ENCODE measurements at places on chromosomes 4 and X. TPM values are rescaled to one million over a fixed set of nuclear protein-coding genes. Genes with fewer than 3 reads are reported as not detected.

EBP gene
- total RNA-seq = 74.6 TPM

COL25A1 gene
- total RNA-seq = 2.0 TPM

LPAR4 gene
- total RNA-seq = 49.1 TPM

NUP62CL gene
- total RNA-seq = 9.8 TPM

SLC4A4 gene
- not detected for total RNA-seq

LUZP4 gene
- total RNA-seq = not detected

CT45A1 gene
- not detected for total RNA-seq

KLHL4 gene
- 0.22 TPM for total RNA-seq

F8A1 gene
- 5.5 TPM for total RNA-seq

TMPRSS11F gene
- not detected for total RNA-seq

SYTL4 gene
- total RNA-seq = 0.39 TPM

TLR6 gene
- 0.07 TPM for total RNA-seq

CXCL11 gene
- total RNA-seq = not detected

C4orf51 gene
- not detected for total RNA-seq

RTL5 gene
- 1.9 TPM for total RNA-seq

MAGEA8 gene
- total RNA-seq = not detected

SSX3 gene
- not detected for total RNA-seq
